ENCODE measurements at places on chromosomes 3 and 15. TPM values are rescaled to one million over a fixed set of nuclear protein-coding genes. Genes with fewer than 3 reads are reported as not detected.

SPINK8 gene
- total RNA-seq: not detected

CYP1A2 gene
- total RNA-seq: not detected

CASR gene
- total RNA-seq: 0.16 TPM

GNAT1 gene
- 0.13 TPM for total RNA-seq

CRYBG3 gene
- total RNA-seq: 12.6 TPM

HTD2 gene
- total RNA-seq: 11.4 TPM

TLR9 gene
- not detected for total RNA-seq

FGF12 gene
- 8.0 TPM for total RNA-seq

LINS1 gene
- total RNA-seq: 10.4 TPM

TMEM40 gene
- total RNA-seq: not detected

NOX5 gene
- not detected for total RNA-seq

DNA sequence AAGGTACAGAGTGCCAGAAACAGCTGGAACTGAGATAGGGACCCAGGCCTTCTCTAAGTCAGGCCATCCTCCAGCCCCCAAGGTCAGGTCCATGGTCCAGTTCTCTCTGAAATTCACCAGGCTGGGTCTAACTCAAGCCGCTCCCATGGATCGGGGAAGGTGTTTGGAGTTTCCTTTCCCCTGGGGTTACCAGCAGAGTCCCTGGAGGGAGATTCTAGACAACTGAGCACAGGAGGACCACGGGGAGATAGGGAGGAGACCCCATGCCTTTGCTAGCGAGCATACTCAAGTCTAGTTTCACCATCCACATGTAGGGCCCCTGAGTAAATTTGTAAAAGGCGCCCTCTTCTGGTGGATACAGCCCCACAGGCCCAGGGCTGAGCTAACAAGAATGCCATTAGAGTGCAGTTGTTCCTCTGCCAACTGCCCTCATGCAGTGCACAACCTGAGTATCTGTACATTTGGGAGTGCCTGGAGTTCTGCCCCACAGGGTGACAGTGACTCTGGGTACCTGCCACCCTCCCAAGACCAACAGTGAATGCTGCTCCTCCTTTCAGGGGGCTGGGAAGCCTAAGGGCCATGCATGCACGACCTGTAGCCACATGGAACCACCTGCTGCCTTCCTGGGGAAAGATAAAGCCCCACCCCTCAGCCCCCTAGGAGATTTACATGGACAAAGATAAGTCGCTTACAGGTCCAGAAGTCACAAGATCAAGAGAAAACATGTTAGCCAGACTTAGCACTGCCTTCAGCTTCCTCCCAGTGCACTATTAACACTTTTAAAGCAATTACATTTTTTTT is 89.0 kb downstream of the IQSEC1 start:
- peaks cover 37% of the 10 kb centered on the region for H3K4me1 ChIP-seq
- H3K27me3 ChIP-seq: no peaks in the 10 kb centered on the region
- H3K4me3 ChIP-seq: no peak overlapping the region
- H3K27ac ChIP-seq: peak overlapping the region; percentile 60
- peaks cover 7% of the 10 kb centered on the region for H3K36me3 ChIP-seq

DNA sequence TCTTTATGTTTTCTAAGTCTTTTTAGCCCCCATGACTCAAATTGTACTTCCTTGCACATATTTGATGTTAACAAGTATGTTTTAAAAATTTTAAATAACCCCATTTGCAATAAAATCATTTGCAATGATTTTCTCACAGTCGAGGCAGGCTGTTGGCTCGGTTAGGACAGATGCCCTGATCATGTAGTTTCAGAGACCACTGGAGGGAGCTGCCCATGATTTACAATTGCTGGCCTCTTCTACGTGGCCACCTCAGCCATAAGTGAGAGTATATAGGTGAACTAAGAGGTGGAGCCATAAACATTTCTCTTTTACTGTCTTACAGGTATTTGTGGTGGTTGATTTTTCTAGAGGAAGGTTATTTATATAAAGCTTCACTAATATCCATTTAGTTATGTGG is 1.7 kb downstream of the DTWD1 start:
- H3K27ac ChIP-seq: no peak overlapping the region
- peak overlapping the region; percentile 97 for H3K4me3 ChIP-seq
- H3K27me3 ChIP-seq: no peaks in the 10 kb centered on the region
- H3K36me3 ChIP-seq: peaks cover 33% of the 10 kb centered on the region

- no peak overlapping the region for H3K4me3 ChIP-seq
- no peak overlapping the region for H3K27ac ChIP-seq
- peaks cover 3% of the 10 kb centered on the region for H3K36me3 ChIP-seq
- H3K4me1 ChIP-seq: peaks cover 28% of the 10 kb centered on the region
- H3K27me3 ChIP-seq: no peaks in the 10 kb centered on the region
Measured at GRCh38 chr15:54517366-54517765, 539.1 kb downstream of the UNC13C start.

- peaks cover 8% of the 10 kb centered on the region for H3K4me1 ChIP-seq
- no peak overlapping the region for H3K27ac ChIP-seq
- no peaks in the 10 kb centered on the region for H3K27me3 ChIP-seq
- DNase-seq: no peak
- no peak overlapping the region for H3K4me3 ChIP-seq
- H3K36me3 ChIP-seq: peaks cover 7% of the 10 kb centered on the region
Measured at GRCh38 chr3:20353286-20353685, 167.3 kb upstream of the SGO1 start.

DNA sequence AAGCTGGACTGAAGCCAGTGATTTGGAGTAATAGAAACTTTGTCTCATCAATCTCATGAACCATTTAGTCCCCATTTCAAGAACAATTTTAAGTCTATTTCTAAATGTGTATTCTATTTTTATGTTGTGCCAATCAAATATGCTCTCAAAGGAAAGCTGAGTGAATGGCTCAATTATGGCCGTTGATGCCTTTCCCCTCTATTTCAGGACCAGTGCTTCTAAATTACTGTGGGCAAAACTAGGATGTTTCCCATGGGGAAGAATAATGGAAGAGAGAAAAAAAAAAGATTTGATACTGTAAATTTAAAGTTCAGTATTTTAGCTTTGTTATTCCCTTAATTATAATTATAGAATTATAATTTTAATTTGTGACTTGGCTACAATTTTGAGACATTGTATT is 110.1 kb downstream of the CADM2 start:
- H3K4me3 ChIP-seq: no peak overlapping the region
- H3K27ac ChIP-seq: no peak overlapping the region
- DNase-seq: no peak
- peaks cover 11% of the 10 kb centered on the region for H3K4me1 ChIP-seq
- H3K36me3 ChIP-seq: no peaks in the 10 kb centered on the region

DNA sequence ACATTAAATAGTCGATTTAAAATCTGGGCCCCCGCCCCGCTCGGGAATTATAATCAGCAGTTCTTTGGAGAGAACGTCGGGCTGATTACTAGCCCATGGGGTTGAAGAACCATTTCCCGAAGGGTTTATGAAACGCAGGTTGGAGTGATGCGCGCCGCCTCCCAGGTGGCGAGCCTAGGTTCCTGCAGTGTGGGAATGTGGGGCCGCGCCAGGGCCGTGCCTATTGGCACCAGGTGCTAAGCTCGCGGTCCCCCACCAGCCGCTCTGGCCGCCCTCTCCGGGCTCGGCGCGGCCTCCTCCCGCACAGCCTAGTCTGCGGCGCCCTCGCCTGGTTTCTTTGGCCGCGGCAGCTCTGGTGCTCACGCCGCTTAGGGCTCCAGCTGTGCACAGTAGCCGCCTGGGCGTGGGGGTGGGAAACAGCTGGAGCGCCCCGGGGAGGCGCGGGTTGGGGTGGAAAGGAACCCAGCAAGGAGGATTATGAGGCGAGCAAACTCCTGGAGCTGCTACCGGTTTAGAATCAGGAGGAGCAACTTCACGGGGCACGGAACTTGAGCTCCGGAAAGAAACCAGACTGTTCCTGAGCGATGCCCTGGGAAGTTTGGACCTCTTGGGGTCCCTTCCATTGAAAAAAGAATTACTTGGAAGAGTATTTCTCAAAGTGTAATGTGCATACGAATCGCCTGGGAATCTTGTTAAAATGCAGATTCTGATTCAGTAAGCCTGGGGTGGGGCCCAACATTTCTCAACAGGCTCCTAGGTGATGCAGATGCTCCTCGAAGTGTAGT is 5.6 kb upstream of the MECOM start:
- peaks cover 11% of the 10 kb centered on the region for H3K36me3 ChIP-seq
- peaks cover 62% of the 10 kb centered on the region for H3K27me3 ChIP-seq
- DNase-seq: peak; percentile 86
- H3K4me3 ChIP-seq: peak overlapping the region; percentile 82
- peak overlapping the region; percentile 54 for H3K27ac ChIP-seq

DNA sequence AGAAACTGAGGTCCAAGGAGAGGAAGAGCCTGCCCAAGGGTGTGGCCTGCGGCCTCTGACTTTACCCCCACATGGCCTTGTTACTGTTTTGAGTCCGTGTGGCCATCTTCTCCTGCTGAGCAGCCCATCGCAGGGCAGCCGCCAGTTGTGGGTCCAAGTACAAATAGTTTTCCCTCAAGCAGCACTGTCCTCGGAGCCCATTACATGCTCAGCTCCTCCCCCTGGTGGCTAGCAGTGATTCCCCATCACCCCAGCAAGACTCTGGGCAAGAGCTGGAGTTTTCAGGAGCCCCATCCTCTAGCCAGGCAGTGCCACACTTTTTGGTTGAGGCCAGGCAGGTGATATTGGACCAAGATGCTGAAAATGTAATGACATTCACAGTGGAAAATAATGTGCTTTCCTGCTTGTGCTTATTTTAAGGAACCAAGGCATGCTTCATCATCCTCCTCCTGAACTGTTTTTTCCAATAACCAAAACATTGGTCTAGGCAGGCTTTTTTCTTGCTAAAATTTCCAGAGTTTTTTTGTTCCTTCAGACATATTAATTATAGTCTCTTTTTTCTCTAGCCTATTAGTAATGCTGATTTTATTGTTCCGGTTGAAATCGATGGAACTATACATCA is 23.2 kb upstream of the VILL start:
- peaks cover 31% of the 10 kb centered on the region for H3K4me1 ChIP-seq
- peaks cover 5% of the 10 kb centered on the region for H3K36me3 ChIP-seq
- peak; percentile 85 for DNase-seq
- H3K27me3 ChIP-seq: no peaks in the 10 kb centered on the region
- H3K27ac ChIP-seq: no peak overlapping the region

DNA sequence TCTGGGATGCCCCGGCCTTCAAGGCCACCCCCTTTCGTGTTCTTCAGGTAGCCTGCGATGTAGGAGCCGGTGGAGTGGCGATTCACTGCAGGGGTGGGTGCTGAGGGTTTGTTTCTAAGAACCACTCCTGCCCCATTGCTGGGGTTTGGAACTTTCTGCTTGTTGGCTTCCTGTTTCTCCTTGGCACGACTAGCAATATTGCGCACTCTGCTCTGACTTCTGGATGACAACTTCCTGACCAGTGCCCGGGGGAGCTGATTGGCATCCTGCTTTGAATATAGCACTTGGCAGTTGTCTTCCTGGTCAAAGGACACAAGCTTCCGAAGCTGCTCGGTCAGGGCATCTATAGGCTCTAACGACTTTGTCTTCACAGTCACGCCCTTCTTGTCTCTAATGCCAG is 187.6 kb upstream of the STRIT1 start:
- H3K27me3 ChIP-seq: no peaks in the 10 kb centered on the region
- no peak overlapping the region for H3K27ac ChIP-seq
- DNase-seq: no peak
- no peaks in the 10 kb centered on the region for H3K4me1 ChIP-seq

GRCh38 chr15:88115486-88116152 is 140.9 kb downstream of the NTRK3 start:
- no peak overlapping the region for H3K27ac ChIP-seq
- no peaks in the 10 kb centered on the region for H3K36me3 ChIP-seq
- peaks cover 31% of the 10 kb centered on the region for H3K4me1 ChIP-seq
- no peak overlapping the region for H3K4me3 ChIP-seq
- no peaks in the 10 kb centered on the region for H3K27me3 ChIP-seq
- DNase-seq: no peak

- H3K27ac ChIP-seq: no peak overlapping the region
- no peaks in the 10 kb centered on the region for H3K27me3 ChIP-seq
- H3K4me1 ChIP-seq: peaks cover 20% of the 10 kb centered on the region
Measured at GRCh38 chr3:193407112-193407511, 28.6 kb upstream of the ATP13A5 start.

DNA sequence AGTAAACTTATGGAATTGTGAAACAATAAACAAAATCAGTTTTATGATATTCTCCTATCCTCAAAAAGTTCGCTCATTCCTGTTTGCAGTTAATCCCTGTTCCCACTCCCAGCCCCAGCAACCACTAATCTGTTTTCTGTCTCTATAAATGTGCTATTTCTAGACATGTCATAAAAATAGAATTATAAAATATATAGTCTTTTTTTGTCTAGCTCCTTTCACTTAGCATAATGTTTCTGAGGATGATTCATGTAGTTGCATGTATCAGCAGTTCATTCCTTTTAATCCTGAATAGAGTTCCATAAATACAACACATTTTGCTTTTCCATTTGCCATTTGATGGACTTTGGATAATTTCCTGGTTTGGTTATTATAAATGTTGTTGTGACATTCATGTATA is 140.0 kb downstream of the KCNAB1 start:
- no peaks in the 10 kb centered on the region for H3K27me3 ChIP-seq
- no peaks in the 10 kb centered on the region for H3K36me3 ChIP-seq
- no peak overlapping the region for H3K4me3 ChIP-seq
- H3K27ac ChIP-seq: no peak overlapping the region
- peaks cover 12% of the 10 kb centered on the region for H3K4me1 ChIP-seq

- no peak for DNase-seq
- no peak overlapping the region for H3K27ac ChIP-seq
- no peak overlapping the region for H3K4me3 ChIP-seq
- H3K4me1 ChIP-seq: peaks cover 11% of the 10 kb centered on the region
- H3K27me3 ChIP-seq: no peaks in the 10 kb centered on the region
- no peaks in the 10 kb centered on the region for H3K36me3 ChIP-seq
Measured at GRCh38 chr3:127172781-127173515, 20.0 kb upstream of the PRR23E start.

GRCh38 chr3:75015280-75015679 is 400.8 kb upstream of the CNTN3 start:
- H3K36me3 ChIP-seq: no peaks in the 10 kb centered on the region
- no peak for DNase-seq
- H3K4me1 ChIP-seq: no peaks in the 10 kb centered on the region
- no peak overlapping the region for H3K27ac ChIP-seq
- no peak overlapping the region for H3K4me3 ChIP-seq

DNA sequence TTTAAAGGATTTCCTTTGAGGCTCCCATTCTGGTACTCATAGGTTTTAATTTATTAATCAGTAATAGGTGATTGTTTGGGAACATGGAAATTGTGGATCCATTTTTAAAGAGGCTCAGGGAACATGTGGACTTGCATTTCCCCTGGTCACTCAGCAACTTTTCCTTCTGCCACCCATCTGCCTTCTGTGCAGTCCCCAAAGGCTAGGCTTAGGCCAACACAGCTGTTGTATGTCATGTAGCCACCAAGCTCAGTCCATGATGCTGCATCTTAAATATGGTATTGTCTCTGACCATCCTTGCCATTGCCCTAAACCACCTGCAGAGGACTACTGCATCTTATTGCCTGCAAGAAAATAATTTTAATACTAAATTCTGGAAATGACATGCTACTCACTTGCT is 416.7 kb upstream of the SEMA6D start:
- H3K27ac ChIP-seq: no peak overlapping the region
- DNase-seq: no peak
- H3K27me3 ChIP-seq: no peaks in the 10 kb centered on the region
- no peaks in the 10 kb centered on the region for H3K36me3 ChIP-seq
- H3K4me3 ChIP-seq: no peak overlapping the region

Data from WTC11 (cell line).